Osteocyte (in vitro differentiated cells): ENCODE measurements at places on chromosomes 11 and 22. TPM values are rescaled to one million over a fixed set of nuclear protein-coding genes. Genes with fewer than 3 reads are reported as not detected.

- DNase-seq, result no peak
- H3K36me3 ChIP-seq, result no peaks in the 10 kb centered on the region
- H3K4me3 ChIP-seq, result no peak overlapping the region
- no peaks in the 10 kb centered on the region for H3K27me3 ChIP-seq
- H3K4me1 ChIP-seq, result no peaks in the 10 kb centered on the region
- no peak overlapping the region for H3K27ac ChIP-seq
Observed at GRCh38 chr11:27973851-27974536, 134.0 kb downstream of the KIF18A start.

GRCh38 chr11:133258751-133259150, 273.6 kb downstream of the OPCML start:
- no peak for DNase-seq
- H3K36me3 ChIP-seq, result no peaks in the 10 kb centered on the region
- H3K4me3 ChIP-seq, result no peak overlapping the region
- H3K4me1 ChIP-seq, result no peaks in the 10 kb centered on the region

The HEPACAM gene
- total RNA-seq, result not detected in 2 replicates

DNA sequence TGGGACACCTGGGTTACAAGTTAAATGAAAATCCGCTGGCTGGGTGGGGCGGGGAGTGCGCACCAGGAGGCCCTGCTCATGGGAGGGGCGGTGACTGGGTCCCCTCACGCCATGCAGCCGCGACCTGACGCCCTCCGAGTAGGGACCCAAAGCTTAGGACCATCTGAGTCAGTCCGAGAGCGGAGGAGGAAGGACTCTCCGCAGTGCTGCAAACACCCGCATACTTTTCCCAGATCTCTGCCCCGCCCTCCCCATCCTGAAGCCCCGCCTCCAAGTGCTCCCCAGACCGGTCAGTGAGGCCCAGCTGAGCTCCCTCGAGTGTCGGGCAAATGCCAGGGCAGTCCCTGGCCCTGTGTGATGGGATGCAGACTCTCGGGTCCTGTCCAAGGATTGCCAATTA, 6.6 kb upstream of the FLI1 start:
- H3K27ac ChIP-seq, result no peak overlapping the region
- H3K36me3 ChIP-seq, result no peaks in the 10 kb centered on the region
- peaks cover 29% of the 10 kb centered on the region for H3K4me1 ChIP-seq
- peak overlapping the region; percentile 14 for H3K4me3 ChIP-seq
- peaks cover 42% of the 10 kb centered on the region for H3K27me3 ChIP-seq
- no peak for DNase-seq

DNA sequence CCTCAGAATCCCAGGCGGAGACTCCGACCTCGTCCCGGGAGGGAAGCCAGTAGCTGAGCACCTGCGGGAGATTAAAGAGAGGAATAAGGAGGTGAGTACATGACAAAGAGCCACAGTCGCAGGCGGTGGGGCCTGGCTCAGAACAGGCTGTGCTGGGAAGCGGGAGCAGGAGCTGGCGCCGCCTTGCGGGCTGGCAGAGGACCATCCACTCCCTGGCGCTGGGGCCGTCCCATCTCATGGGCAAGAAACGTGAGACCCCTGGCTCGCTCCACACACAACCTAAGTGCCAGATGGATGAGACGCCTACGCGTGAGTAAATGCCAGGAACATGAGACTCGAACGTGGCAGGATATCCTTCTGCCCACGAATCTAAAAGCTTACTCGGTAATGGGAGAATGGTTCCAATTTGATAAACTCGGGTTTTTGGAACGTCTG, 6.3 kb downstream of the CEND1 start:
- no peak overlapping the region for H3K4me3 ChIP-seq
- DNase-seq, result peak; percentile 91
- H3K27ac ChIP-seq, result peak overlapping the region; percentile 80
- H3K27me3 ChIP-seq, result no peaks in the 10 kb centered on the region
- H3K36me3 ChIP-seq, result peaks cover 3% of the 10 kb centered on the region

DNA sequence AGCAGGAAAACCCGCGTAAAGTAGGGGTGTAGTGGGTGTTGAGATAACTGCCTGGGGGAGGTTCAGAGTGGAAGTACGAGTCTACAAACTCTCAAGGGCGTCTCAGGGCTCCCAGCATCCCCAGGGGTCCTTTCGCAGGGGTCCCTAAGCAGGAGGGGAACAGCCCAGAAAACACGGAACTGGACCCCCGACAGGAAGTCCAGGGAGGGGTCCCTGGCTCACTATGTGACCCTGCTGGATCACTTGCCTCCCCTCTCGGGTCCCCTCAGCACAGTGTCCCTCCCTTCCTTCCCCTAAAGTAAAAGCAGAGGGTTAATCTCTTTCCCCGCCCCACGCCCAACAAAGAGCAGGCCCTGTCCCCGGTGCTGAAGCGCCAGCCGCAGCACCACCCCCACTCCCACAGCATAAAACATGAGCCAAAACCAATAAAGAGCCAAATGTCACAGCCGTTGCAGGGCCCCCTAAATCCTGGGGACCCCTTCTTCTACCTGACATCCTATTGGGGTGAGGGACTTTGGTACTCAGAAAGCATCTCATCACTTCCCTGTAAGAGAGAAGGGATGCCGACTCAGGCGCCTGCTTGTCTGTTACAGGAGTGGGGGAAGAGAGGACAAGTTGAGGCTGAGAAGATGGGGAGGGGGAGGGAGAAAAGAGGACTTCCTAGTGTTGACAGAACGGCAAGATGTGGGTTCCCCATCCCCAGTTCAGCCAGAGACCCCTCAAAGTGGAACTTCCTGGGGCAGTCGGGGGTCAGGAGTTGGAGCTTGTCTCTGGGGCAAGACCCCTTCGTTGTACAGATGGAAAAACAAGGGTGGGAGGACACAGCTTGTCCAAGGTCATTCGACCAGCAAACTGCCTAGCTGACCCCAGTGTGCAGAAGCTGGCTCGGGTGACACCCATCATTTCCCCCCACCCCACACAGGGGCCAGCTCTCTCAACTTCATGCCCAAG, 1.4 kb upstream of the NEFH start:
- H3K4me3 ChIP-seq, result no peak overlapping the region
- peaks cover 51% of the 10 kb centered on the region for H3K27me3 ChIP-seq
- peaks cover 20% of the 10 kb centered on the region for H3K4me1 ChIP-seq
- no peaks in the 10 kb centered on the region for H3K36me3 ChIP-seq

- no peaks in the 10 kb centered on the region for H3K27me3 ChIP-seq
- H3K4me1 ChIP-seq, result peaks cover 16% of the 10 kb centered on the region
- no peak overlapping the region for H3K27ac ChIP-seq
- DNase-seq, result no peak
Observed at GRCh38 chr22:45460288-45461109, 42.2 kb upstream of the FBLN1 start.

DNA sequence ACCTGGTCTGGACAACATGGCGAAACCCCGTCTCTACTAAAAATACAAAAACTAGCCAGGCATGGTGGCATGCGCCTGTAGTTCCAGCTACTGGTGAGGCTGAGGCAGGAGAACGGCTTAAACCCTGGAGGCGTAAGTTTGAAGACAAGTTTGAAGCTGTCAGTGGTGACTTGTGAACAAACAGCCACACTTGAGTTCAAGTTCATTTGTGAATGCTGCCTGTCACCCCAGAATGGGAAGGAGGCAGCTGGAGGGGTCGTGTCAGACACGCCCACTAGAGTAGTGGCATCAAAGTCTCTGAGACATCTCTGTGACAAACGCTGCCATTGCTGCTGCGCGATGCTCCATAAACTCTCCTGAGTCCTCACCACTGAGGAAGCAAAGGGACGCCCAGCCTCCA, 74.2 kb downstream of the DGCR2 start:
- DNase-seq, result no peak
- H3K4me1 ChIP-seq, result peaks cover 15% of the 10 kb centered on the region

DNA sequence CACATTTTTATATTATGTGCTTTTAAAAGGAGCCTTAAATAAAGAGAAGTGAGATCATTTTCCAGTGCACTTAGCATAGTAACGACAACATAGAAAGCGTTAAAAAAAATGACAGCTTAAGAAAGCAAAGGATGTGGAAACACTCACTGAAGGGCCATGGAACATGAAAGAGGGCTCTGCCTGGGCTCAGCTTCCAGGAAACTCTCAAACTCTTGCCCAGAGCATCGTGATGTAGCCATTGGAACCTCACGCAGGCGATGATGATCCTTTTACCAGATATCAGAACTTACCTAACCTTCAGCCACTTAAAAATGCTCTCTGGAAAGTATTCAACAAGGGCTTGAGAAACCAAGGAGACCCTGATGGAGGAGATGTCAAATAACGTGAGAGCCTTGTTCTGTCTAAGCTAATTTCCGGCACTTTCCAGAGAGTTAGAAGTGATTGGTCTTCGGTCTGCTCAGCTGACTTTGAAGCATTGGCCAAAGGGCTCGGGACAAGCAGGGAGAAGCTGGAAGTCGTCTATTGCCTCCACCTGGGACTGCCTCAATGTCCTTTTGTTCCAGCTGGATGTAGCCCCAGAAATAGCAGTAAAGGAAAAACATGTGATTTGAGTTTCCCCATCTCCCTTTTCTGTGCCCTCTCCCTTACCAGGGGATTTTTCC, 21.5 kb upstream of the ETS1 start:
- H3K4me1 ChIP-seq, result no peaks in the 10 kb centered on the region
- no peak overlapping the region for H3K4me3 ChIP-seq
- no peak overlapping the region for H3K27ac ChIP-seq
- H3K36me3 ChIP-seq, result no peaks in the 10 kb centered on the region
- DNase-seq, result no peak

The CNTN5 gene
- 0.29 and 0.30 TPM in 2 replicates for total RNA-seq

DNA sequence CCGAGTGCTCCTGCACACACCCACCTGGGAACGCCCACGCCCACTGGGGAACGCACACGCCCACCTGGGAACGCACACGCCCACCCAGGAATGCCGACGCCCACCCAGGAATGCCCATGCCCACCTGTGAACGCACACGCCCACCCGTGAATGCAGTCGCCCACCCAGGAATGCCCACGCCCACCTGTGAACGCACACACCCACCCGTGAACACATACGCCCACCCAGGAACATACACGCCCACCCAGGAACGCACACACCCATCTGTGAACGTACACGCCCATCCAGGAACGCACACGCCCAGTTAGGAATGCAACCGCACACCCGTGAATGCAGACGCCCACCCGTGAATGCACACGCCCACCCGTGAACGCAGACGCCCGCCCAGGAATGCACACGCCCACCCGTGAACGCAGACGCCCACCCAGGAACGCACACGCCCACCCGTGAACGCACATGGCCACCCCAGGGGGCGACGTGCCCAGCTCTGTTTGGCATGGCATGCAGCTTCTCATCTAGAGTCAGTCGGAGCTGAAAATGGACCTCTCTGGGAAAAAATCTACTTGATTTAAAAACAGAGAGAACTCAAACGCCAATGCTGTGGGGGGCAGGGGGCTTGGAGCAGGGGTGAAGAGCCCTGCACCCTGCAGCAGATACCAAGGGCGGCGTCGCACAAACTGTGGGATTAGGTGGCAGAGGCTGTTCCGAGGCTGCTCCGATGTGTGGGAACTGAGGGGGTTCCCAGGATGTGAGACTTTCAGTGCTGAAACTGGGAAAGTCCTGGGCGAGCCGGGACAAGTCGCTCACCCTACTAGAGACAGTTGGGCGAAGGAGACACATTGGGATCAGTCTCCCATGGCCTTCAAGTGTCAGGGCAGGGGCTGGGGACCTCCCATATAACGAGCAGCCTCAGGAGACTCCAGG, 83.3 kb downstream of the MYEOV start:
- peaks cover 16% of the 10 kb centered on the region for H3K4me1 ChIP-seq
- no peaks in the 10 kb centered on the region for H3K27me3 ChIP-seq
- DNase-seq, result no peak
- H3K27ac ChIP-seq, result no peak overlapping the region
- no peak overlapping the region for H3K4me3 ChIP-seq
- peaks cover 3% of the 10 kb centered on the region for H3K36me3 ChIP-seq

The TRIM49 gene
- not detected in 2 replicates for total RNA-seq

DNA sequence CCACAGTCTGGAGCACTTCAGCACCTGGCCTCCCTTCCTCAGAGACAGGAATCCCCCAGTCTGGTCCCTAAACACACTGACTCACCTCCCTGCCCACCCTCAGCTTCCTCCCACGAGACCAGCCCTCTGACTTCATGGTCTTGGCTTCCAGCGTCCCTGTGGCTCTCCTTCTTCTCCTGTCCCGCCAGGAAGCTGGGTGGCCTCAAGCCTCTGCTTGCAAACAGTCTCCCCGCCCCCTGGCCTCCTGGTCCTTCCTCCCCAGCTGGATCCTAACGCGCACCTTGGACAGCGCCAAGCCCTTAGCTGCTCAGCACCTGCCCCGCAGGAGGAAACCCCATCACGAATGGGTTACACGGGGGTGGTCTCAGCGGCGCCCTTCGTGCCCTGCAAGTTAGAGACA, 4.5 kb downstream of the NCF4 start:
- no peaks in the 10 kb centered on the region for H3K36me3 ChIP-seq
- no peaks in the 10 kb centered on the region for H3K4me1 ChIP-seq
- DNase-seq, result no peak
- H3K4me3 ChIP-seq, result no peak overlapping the region

The OR5B21 gene
- not detected in 2 replicates for total RNA-seq
